ENCODE measurements at places on chromosomes 3 and 15.

- DNase-seq = no peak
Measured at GRCh38 chr15:53251996-53252395, 461.9 kb upstream of the ONECUT1 start.

DNA sequence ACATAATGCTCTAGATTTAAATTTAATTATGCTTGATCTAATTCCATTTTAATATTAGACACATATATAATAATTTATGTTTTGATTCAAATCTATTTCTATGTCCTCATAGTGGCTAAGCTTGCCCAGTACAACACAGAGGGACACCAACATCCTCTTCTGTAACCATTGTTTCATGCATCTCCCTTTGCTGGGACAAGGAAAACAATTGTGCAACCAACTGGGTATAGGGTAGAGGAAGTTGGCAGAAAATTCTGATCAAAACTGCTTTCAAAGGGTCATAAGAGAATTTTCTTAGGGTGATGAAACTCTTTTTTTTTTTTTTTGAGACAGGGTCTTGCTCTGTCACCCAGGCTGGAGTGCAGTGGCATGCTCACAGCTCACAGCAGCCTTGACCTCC is 121.4 kb upstream of the SGO1 start:
- DNase-seq = no peak

DNA sequence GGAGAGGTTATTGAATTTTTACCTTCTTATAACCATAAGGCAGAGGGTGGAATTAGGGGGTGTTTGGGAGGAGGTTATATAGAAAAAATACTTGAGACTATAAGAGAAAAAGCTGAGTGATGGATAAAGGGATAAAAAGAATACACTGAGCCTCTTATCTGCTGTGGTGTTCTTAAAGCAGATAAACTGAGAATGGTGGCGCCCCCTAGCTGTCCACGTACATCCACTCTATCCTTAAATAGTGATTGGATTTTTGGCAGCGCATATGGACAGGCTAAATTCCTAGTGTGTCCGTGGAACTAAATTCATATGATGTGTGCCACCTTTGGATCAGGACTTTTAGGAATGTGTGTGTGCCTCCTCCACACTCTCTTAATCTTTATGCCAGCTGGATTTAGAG is 121.1 kb downstream of the OXSM start:
- no peak for DNase-seq

- no peak for DNase-seq
Measured at GRCh38 chr15:41634072-41634626, 26.1 kb upstream of the MGA start.

- no peak for DNase-seq
Measured at GRCh38 chr3:159974-160373, 36.6 kb upstream of the CHL1 start.

- no peak for DNase-seq
Measured at GRCh38 chr15:95252404-95252803, 1021.0 kb downstream of the MCTP2 start.

Measured in NCI-H1694 treated with DMSO at 0.1 percent for 48 hours (cell line).